ENCODE measurements at places on chromosomes 13 and 19.

DNA sequence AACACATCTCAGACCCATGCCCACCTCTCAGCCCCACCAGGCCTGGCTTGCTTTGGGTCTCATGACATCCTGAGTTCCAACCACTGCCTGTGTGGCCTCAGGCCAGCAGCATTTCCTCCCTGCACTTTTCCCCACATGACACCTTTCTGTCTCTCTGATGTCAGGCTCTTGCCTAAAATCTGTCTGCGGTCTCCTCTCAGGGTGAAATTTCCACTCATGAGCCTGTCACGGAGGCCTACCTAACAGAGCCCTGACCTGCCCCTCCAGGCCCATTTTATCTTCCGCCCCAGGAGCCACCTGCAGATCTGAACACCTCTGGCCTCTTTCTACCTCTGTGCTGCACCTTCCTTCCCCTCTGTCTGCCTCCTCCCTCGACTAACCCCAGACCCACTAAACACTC, 93.5 kb downstream of the ZDHHC20 start:
- DNase-seq, result no peak

DNA sequence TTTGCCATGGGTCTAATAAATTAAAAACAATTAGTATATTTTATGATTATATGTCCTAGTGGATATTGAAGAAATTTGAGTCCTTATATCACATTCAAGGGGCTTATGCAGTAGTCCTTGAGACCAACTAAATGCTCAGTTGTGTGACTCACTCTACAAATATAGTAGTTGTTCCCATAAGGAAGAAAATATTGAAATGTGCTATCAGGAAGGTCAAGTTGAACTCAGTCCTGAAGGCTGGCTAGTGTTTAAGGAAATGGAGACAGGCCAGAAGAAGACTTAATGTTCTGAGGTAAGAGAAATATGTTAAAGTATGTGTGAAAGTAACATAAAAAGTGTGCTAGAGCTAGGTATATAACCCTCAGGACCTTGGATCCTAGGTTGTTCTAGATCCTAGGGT, 766.1 kb upstream of the GPC6 start:
- no peak for DNase-seq

- peak; percentile 70 for DNase-seq
These were observed 643 bp downstream of the SLC7A1 start for GRCh38 chr13:29594710-29595379.

- DNase-seq, result no peak
These were observed 17.1 kb downstream of the ACTL9 start for GRCh38 chr19:8681345-8682029.

DNA sequence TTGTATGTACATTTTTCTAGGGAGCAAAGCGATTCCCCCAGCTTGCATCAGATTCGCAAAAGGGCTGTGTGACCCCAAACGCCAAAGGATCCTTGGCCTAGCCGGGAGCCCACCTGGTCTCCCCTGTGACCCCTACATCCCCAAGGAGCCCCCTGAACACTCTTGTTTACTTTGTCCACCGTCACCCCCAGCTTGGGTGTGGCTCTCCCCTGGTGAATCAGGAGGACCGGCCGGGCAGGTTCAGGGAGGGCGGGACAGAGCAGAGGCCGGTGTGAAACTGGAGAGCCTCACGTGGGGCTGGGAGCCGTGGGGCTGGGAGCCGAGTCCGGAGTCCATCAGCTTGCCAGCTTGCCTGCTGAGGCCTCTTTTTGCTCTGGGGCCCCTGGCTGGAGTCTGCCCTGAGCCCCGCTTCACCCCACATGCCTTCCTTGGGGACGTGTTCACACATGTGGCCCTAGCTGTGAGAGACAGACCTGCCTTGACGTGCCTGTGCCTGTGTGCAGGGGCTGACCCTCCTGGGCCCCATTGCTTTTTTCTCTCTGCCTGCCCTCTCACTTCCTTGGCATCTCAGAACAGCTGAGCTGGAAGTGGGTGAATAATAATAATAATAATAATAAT, 2.0 kb downstream of the ITPKC start:
- peak; percentile 8 for DNase-seq

- peak; percentile 69 for DNase-seq
These were observed 4.2 kb downstream of the ADPRHL1 start for GRCh38 chr13:113448885-113449692.

- no peak for DNase-seq
These were observed 4.0 kb downstream of the EFNA2 start for GRCh38 chr19:1289686-1290025.
